ENCODE measurements at places on chromosomes 2 and 18. TPM values are rescaled to one million over a fixed set of nuclear protein-coding genes. Genes with fewer than 3 reads are reported as not detected.

The NYAP2 gene
- not detected for total RNA-seq

The SERPINB11 gene
- total RNA-seq: not detected

The BMP10 gene
- not detected for total RNA-seq

The IRS1 gene
- total RNA-seq: 2.0 TPM

The INSIG2 gene
- total RNA-seq: 35.0 TPM
